Muscle of back (tissue), 13 donors: ENCODE measurements at places on chromosomes 7 and 10. TPM values are rescaled to one million over a fixed set of nuclear protein-coding genes. Genes with fewer than 3 reads are reported as not detected.
A peak's percentile ranks its signal among the peaks of the same experiment; 100 is the strongest.

GRCh38 chr7:158329014-158329610 is 258.5 kb downstream of the PTPRN2 start:
- DNase-seq: no peak

- DNase-seq: no peak
These were observed 341.9 kb upstream of the CHRM2 start for GRCh38 chr7:136526408-136527105.

OR2A5 gene
- not detected for polyA plus RNA-seq

DNA sequence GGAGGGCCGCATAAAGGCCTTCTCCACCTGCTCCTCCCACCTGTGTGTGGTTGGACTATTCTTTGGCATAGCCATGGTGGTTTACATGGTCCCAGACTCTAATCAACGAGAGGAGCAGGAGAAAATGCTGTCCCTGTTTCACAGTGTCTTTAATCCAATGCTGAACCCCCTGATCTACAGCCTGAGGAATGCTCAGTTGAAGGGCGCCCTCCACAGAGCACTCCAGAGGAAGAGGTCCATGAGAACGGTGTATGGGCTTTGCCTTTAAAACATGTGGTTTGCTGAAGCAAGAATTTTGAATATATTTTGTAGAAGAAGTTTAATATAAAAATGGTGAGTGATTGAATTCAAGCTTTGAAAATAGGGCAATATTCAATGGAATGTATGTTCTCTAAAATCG is 889 bp downstream of the OR2A2 start:
- DNase-seq: no peak

DNA sequence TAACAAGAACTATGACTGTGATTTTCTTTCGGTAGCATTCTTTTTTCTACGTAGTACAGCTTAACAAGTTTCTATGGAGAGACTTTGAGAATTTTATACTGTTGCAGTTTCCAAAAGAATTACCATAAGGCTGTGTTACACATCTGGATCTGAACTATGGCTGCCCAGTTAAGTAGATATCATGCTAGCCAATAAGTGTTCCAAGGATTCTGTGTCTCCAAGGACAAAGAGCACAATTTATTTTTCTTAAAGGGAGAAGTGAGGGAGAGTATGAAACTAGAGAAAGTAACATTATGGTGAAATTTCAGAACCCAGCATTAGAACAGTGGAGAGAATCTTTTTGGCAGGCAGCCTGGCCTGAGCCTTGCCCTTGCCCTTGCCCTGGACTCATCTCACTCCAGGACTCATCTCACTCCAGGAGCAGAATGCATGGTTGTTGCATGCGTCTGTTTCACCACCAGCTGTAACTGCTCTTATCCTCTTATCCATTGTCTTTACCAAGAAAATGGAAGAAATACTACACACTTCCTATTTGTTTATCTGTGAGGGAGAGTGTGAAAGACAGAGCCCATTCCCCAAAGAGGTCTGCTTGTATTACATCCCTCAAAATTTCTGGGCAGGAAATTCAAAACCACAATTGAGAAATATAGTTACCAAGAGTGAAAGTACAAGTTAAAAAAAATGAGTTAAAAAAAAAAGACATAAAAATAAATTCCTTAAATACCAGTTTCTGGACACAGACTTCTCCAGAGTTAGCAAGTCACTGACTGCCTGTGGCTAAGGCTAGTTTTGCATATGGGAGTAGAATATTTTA is 1067.5 kb downstream of the NRG3 start:
- DNase-seq: peak; percentile 26

VSIR gene
- 30.1 TPM for polyA plus RNA-seq

DNA sequence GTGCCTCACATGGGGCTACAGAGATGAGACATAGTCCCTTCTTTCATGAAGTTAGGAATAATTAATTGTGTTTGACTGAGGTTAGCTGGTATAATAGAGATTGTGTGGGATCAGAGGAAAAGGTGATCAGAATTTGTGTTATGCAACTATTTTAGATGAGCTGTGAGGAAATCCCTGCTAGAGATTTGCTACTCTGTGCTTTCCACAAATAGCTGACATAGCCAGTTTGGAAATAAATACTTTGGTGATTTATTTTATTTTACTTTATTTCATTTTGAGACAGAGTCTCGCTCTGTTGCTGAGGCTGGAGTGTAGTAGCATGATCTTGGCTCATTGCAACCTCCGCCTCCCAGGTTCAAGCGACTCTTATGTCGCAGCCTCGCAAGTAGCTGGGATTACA is 32.3 kb downstream of the ST7 start:
- no peak for DNase-seq

- DNase-seq: peak; percentile 25
These were observed 34.5 kb downstream of the FAM25A start for GRCh38 chr10:87054373-87055295.

DNA sequence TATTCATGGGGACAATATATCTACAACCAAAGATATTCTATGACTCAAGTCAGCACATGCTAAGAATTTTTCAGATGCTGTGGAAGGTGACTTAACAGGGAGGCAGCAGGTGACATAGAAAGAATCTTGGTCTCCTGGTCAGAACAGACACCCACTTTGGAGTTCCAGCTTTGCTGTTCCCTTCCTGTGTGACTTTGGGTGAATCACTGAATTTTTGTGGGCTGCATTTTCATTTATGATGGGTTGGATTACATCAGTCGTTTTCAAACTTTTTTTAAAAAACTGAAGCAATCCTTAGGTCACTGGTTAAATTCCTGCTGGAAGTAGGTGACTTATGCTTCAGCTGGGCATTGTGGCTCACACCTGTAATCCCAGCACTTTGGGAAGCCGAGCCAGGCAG is 24.9 kb downstream of the RGR start:
- DNase-seq: no peak

DNA sequence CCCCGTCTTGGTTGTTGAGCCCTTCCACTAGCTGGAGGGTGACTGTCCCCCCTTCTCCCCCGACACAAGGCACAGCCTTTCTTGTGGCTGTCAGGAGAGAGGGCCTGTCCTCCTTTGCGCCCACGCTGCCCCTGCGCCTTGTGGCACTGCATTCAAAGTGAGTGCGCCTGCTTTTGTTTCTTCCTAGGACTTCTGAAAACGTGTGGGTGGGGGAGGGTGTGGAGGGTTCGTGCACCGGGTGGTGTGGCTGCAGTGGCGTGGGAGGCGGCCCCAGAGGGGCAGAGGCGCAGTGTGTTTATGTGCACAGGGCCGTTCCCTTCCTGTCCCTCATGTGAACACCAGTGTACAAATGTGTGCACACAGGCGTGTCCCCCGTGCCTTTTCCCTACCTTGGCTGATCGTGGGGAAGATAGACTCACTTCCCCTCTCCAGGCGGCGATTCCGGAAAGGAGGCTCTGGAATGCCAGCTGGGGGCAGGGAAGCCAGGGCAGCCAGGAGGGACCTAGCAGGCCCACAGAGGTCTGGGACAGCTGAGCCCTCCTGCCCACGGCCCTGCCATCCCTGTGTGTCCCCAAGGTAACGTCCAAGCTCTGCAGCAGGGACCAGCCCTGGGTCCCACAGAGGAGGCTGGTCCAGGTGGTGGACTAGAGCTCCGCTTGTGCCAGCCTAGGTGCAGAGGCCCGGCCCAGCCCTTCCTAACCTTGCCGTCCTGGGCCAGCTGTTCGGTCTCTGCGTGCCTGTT is 88.8 kb downstream of the LHPP start:
- DNase-seq: no peak

NOBOX gene
- not detected for polyA plus RNA-seq
